HT1080 (cell line): ENCODE measurements at places on chromosomes 16 and 17. TPM values are rescaled to one million over a fixed set of nuclear protein-coding genes. Genes with fewer than 3 reads are reported as not detected.

The NECAB2 gene
- not detected in 2 replicates for total RNA-seq

- peak; percentile 72 for DNase-seq
Measured at GRCh38 chr16:87895641-87896141, 26.4 kb upstream of the SLC7A5 start.

DNA sequence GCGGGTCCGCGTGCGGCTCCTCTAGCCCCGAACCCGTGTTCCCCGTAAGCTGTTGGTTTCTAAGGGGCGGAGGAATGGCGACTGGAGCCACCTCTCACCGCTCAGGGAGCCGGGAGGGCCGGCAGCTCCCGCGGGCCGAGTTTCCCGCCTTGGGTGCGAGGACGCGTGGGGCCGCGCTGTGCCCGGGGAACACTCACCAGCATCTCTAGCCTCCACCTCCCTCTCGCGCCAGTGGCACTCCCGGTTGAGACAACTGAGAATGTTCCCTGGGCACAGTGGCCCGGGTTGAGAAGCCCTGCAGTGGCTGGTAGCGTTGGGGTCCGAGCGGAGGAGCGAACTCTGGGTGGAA, 560 bp downstream of the TELO2 start:
- no peak for DNase-seq

- DNase-seq, result no peak
Measured at GRCh38 chr17:38363016-38363415, 11.4 kb downstream of the SOCS7 start.
